ENCODE measurements at places on chromosomes 6 and 20.

DNA sequence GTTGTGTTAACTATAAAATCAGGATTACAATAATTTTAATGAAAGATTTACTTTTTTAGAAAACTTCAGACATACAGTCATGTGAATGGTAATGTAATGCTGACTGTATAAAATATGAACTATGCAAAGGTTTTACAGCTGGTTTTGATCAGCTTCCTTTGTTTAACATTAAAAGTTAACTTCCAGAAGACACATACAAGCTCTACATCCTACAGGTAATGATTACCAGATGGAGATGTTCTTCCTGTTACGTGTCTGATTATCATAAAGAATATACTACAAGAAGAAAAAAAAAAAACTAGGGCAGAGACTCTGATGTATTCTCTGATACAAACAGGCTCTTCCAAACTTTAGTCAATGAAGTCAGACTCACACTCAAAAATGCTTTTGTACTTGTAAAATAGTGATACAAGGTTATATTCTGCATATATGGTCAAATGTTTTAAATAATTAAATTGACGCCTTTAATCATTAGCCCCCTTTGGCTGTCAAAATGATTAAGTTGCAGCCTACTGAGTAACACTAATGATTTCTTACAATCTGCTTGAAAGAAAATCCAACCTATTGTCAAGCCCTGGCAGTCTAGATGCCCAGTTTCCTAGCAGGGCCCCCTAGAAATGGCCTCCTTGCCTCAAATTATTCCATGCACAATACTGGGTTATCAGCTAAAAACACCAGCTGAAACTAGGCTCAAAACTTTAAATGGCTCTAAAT lies 251.8 kb upstream of the RUNX2 start:
- DNase-seq = no peak

DNA sequence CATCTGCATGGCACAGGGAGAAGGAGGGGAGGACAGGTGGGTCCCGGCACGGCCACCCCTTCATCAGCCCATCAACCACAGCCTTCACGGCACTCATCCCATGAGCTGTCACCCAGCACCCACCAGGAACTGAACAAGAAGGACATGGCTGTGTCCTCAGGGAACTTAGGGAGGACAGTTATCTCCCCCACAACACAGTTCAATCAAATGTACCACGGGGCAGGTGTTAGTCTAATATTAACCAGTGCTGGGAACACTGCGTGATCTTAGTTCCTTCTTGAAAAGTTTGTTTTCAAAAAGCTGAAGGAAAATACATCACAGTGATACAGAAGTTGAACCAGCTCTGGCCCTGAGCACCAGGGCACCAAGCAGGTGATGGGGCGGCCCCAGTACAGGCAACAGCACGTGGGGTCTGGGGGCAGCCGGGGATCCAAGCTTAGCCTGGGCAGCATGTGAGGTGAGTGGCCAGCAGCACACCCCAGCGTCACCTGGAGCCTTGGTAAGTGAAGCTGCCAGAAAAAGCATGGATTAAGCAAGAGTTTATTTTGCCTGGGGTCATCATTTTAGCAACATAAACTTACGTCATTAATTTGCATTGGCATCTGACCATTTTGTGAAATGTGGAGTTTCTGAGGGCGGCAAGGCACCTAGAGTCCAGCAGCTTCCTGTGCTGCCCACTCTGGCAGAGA lies 35.5 kb upstream of the AFDN start:
- DNase-seq = no peak

- DNase-seq = no peak
Observed at GRCh38 chr6:146578054-146578453, 20.7 kb upstream of the ADGB start.

GRCh38 chr6:273551-274058 lies 18.7 kb upstream of the DUSP22 start:
- DNase-seq = no peak

- no peak for DNase-seq
Observed at GRCh38 chr6:40721271-40721952, 134.2 kb upstream of the LRFN2 start.

DNA sequence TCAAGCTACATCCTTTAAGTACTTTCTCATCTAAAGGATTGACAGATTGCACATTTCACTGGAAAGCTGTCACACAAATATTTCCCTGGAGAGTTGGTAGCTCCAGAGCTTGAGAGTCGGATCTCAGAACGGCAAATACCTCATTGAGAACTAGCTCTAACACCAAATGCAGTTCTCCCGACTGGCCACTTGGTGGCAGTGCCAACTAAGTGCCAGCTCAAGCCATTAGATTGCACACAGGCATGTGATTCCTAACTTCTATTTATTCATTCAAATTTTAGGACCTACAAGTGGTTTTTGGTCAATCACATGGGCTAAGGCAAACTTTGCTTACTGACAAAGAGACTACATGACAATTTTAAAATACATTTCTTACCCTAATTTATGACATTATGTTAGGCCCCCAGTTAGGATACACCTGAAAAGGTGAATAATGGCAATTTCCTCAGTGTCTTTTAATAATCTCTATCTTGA lies 7.9 kb upstream of the MCHR2 start:
- peak; percentile 38 for DNase-seq

GRCh38 chr6:42507195-42507594 lies 55.5 kb upstream of the TRERF1 start:
- DNase-seq = no peak

Data from stromal cell of bone marrow (primary cell).